Amniotic stem cell (primary cell): ENCODE measurements at places on chromosomes 1 and 21.

DNA sequence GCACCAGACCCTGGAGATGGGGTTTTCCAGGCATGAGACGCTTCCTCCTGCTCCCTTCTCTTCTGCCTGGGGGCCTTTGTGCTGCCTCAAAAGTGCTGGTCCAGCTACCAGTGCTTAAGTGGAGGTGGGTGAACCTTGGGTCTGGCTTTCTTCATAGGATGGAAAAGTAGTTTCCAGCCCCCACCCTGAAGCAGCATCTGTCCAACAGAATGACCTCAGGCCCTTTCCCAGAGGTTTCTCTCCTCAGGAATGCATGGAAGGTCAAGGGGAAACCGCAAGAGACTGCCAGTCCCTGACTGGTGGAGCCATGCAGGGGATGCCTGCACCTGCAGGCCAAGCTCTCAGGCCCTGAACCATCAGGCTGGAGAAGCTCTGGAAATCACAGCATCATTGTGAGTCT lies 63.8 kb downstream of the HMGB4 start:
- no peak for DNase-seq

- no peak for DNase-seq
Measured at GRCh38 chr1:200493344-200493743, 83.5 kb upstream of the ZNF281 start.

- no peak for DNase-seq
Measured at GRCh38 chr1:66084442-66084841, 291.7 kb downstream of the PDE4B start.

- no peak for DNase-seq
Measured at GRCh38 chr1:98437540-98437939, 224.0 kb upstream of the SNX7 start.

DNA sequence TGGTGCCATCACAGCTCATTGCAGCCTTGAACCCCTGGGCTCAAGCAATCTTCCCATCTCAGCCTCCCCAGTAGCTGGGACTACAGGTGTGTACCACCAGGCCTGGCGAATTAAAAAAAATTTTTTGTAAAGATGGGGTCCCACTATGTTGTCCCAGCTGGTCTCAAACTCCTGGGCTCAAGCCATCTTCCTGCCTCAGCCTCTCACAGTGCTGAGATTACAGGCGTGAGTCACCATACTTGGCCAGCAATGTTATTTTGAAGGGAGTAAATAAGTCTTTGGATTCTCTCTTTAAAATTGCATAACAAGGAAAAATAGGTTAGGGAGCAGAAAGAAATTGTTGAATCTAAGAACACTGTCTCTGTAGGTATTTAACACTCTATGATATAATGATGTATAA lies 111.3 kb downstream of the RPS6KC1 start:
- DNase-seq, result no peak

DNA sequence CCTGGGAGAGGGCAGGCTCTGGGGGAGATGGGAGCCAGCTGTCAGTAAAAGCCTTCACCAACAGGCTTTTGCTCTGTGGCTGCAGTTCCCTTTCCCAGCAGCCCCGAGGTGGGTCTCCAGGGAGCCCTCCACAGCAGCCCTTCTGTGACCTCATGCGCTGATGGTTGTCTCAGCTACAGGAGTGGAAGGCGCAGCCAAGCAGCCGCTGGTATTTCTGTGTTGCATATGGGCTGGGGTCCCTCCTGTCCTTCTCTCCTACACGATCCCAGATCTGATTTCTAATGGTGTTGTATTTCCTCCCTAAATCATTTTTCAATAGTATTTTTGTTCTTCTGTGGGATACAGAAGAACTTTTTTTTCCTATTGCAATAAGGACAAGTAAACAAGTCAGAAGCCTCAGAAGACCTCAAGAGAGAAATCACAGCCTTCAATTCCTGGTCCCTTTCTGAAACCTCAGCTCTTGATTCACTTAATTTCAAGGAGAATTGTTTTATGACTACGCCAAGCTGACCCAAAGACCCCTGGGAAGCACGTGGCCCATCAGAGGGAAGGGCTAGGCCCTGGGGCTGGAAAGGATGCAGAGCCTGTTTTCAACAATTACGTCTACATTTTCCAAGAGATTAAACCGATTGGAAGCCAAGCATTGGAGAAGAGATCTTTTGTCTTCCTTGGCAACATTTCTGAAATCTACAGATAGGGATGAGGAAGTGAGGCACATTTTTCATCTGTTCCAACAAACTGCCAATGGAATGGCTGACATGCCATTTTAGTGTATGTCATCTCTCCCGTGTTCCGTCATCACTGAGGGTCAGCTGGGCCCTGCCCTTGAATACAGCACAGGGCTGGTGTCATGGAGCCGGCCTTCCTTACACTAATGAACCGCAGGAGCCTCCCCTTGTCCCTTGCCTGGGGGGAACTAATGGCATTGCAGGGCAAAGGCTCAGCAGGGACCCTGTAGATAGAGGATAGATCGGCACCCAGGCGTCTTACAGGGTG lies 42.0 kb upstream of the SCCPDH start:
- DNase-seq, result no peak

DNA sequence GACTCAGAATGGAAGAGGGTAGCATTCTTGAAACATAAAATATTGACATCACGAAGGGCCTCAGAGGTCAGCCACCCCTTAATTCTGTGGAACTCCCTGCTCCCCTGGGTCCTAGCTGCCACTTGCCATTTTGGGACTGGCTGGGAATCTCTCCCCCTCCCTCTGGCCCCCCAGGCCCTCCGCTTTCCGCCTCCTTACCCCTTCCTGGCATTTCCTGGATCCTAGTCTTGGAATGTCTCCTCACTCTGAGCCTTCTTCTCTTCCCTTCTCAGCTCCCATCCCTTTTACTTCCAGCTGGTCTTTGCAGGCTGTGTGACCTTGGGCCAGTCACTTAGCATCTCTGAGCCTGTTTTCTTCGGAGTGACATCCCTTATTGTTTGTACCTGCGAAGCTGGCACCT lies 4.5 kb downstream of the PADI1 start:
- no peak for DNase-seq

DNA sequence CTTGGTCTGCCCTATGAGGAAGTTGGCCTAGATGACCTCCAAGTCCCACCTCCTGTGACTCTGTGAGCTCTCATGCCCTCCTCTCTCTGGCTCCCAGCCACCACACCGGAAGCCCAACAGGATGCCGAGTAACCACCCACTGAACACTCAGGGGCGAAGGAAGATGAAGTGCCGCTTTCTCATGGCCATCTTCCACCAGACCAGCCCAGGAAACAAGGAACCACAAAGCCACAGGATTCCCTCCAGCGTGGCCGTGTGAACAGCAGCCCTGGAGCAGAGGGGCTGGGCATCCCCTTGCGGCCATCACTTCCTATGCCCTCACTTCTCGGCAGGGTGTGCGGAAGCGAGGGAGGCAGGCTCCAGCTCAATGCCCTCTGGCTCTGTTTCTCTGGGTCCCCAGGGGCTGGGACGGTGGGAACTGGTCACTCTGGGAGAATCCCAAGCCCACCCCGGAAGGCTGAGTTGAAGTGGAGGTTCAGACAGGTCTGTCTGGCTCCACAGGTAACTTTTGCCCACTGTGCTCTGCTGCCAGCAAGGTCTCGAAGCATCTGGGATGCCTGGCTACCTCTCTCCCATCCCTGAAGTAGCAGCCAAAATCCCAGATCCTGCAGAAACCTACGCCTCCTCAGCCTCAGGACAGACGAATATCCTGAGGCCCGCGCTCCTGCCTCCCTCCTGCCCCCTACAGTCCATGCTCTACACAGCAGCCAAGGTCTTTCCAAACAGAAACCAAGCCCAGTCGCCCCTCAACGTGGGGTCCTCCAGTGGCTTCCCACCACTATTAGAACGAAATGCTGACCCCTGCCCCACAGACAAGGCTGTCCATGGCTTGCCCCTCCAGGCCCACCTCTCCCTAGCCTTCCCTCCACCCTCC lies 44.2 kb upstream of the ECE1 start:
- DNase-seq, result peak; percentile 67

DNA sequence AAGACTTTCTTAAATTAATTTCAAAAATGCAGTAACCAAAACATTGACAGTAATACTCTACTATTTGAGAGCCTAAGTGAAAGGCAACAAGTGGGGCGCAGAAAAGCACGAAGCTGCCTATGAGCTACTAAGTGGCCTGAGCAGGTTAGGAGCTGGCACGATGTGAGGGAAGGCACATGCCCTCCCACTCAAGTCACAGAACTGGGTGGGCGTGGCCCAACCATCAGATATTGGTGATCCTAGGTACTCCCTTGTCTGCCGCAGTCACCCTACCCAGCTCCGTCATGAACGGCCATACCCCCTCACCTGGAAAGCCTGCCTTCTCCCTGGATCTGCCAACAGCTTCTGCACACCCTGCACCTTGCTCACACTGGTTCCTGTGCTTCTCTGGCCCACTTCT lies 40.8 kb downstream of the SSBP3 start:
- no peak for DNase-seq

- DNase-seq, result no peak
Measured at GRCh38 chr21:33031152-33031911, 5.6 kb downstream of the OLIG2 start.

- DNase-seq, result peak; percentile 90
Measured at GRCh38 chr1:19448491-19449439, 36.6 kb downstream of the CAPZB start.

DNA sequence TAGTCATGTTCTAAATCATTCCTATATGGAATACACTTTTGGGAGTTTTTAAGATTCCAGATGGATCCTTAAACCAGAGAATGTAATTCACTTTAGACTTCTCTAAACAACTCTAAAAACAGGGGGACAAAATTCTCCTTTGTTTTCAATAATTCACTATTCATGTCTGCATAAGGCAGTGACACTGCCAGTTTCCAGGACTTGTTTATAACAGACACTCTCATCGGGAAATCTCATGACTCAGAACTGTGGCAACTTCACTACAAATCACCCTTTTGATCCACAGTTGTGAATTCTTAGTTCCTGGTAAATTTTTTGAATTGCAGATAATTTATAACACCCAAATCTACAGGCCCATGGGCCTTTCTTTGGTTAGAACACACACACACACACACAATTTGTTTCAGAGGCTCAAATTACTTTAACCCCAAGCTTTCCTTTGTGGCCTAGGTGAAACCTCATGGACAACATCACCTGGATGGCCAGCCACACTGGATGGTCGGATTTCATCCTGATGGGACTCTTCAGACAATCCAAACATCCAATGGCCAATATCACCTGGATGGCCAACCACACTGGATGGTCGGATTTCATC lies at the start of gene OR2T4:
Gene OR2T4 (plus strand): TSS at position 545 of the 595 bp plus-strand sequence. CDS start 0 bp downstream, at position 545.
- DNase-seq, result no peak

DNA sequence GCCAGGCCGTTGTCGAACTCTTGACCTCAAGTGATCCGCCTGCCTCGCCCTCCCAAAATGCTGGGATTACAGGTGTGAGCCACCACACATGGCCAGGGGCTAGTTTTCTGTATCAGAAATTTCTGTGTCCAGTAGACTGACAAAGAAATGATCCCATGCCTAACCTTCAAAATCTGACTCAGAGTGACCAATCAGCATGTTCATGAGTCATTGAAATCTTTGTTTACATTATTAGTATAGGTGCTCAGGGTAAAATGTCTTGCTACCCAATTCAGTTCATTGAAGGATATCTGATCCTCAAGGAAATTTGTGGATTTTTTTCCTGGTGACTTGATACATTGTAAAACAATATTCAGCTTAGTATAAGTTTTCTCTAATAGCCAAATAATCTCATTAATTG lies 11.0 kb upstream of the LDLRAD2 start:
- no peak for DNase-seq

DNA sequence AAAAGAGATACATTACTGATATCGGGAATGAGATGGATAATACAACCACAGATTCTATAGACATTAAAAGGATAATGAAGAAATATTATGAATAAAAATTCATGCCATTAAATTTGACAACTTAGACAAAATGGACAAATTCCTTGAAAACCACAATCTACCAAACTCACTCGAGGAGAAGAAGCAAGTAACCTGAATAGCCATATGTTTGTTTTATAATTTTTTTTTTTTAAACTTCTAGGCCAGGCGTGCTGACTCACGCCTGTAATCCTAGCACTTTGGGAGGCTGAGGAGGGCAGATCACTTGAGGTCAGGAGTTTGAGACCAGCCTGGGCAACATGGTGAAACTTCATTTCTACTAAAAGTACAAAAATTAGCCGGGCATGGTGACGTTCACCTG lies 327.9 kb downstream of the VAV3 start:
- no peak for DNase-seq

- no peak for DNase-seq
Measured at GRCh38 chr1:16420424-16421118, 16.7 kb downstream of the SPATA21 start.

DNA sequence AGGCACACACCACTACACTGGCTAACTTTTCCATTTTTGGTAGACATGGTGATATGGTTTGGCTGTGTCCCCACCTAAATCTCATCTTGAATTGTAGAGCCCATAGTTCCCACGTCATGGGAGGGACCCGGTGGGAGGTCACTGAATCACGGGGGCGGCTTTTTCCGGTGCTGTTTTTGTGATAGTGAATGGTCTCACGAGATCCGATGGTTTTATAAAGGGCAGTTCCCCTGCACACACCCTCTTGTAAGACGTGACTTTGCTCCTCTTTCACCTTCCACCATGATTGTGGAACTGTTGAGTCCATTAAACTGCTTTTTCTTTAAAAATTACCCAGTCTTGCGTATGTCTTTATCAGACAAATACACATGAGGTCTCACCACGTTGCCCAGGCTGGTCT lies 1.3 kb upstream of the FTCD start:
- no peak for DNase-seq

DNA sequence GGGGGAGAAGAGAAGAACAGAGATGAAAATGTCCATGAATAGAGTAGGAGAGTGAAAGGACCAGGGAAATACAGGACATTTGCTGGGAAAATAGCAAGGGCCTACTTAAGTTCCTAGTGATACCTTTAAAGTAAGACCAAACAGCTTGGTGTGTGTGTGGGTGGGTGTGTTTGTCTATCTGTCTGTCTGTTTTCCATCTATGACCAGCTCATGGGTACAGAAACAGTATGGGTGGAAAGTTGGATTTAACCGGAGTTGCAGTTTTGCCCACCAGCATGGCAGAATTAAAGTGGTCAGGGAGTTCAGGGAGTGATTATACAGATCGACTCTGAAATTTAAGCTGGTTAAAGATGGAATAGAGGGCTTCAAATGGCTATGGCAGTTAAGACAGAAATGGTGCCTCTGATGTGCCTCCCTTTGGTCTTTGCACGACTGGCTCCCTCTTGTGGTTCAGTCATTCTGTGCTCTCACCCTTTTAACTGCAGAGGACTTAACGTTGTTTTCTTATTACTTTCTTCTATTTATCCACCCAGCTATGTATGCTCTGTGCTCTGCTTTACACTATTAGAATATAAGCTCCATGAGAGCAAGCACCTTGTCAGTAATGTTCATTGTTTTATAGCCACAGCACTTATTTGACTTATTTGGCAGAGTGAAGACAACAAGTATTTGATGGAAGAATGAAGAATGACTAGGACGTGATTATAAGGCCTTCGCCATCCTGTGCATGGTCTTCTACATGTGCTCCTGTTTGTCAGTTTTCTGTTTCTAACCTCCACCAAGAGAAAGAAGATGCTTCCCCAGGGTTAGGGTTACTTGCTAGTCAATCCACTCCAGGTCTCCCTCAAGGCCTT lies 72.7 kb upstream of the AK4 start:
- no peak for DNase-seq
